ENCODE measurements at places on chromosomes 7 and 10.

GRCh38 chr7:3138997-3139396 is 95.3 kb upstream of the CARD11 start:
- DNase-seq, result no peak

DNA sequence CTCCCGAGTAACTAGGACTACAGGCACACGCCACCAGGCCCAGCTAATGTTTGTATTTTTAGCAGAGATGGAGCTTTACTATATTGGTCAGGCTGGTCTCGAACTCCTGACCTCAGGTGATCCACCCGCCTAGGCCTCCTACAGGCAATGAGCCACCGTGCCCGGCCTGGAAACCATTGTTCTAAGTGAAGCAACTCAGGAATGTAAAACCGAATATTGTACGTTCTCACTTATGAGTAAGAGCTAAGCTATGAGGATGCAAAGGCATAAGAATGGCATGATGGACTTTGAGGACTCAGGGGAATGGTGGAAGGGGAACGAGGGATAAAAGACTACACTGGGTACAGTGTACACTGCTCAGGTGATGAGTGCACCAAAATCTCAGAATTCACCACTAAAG is 235.1 kb upstream of the AUTS2 start:
- no peak for DNase-seq

DNA sequence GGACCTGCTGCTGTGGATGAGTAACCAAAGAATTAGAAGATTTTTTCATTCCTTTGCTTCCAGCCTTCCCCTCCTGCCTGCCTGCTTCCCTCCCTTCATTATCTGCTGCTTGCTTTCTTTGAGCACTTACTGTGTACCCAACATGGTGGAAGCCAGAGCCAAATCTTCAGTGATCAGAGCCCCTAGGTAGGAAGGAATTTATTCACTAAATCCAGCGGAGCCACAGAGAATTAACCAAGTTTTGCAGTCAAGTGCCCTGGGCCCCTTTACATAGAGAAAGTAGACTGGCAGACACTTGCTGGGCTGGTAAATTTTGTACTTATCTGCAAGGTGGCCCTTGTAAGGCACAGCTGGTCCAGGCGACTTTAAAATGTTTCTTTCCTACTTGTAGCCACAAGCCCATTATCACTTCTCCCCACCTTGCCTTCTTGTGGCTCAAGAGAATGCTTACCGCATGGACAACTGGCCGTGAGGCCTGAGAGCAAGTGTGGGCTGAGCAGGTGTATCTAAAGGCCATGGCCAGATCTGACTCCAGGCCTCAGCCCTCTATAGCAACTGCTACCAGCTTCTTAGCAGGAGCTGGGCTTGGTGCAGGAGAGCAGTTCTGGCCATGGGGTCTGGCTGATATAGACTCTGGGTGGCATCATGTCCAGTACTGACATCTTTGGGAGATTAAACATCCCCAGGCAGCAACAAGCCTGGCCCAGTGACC is 11.1 kb downstream of the UNC5B start:
- DNase-seq, result peak; percentile 30

DNA sequence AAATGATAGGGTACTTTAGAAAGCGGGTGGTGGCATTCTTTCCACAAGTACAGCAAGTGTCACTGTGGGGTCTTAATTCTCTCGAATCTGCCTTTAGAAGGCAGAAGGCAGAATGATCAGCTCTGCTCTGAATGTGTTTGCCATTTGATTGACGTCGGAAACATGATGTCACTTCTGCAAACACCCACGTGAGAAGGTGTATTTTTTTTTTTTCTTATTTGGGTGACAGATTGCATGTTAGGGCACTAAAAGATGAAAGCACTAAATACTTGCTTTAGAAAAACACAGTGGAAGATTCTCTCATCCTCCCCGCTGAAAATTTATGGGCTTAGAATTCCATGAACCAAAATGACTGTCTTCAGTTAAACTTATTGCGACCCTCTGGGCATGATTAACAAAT is 150.2 kb downstream of the TCF7L2 start:
- no peak for DNase-seq

DNA sequence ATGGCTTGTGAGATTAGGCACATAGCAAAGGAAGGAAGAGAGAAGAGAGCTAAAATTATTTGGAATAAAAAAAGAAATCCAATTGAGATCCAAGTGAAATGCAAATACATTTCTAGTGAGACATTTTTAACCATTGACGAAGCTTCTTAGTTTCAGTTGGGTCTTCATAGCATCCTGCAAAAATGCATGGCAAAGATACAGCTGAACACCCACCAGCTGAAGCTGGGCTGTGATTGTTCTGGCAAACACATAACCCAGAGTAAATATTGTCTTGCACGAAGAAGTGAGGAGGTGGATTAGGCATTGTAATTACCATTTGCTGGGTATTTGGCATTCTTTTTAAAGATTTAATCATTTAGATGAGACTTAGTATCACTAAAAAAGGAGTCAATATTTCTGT is 409.4 kb downstream of the GRM8 start:
- no peak for DNase-seq

DNA sequence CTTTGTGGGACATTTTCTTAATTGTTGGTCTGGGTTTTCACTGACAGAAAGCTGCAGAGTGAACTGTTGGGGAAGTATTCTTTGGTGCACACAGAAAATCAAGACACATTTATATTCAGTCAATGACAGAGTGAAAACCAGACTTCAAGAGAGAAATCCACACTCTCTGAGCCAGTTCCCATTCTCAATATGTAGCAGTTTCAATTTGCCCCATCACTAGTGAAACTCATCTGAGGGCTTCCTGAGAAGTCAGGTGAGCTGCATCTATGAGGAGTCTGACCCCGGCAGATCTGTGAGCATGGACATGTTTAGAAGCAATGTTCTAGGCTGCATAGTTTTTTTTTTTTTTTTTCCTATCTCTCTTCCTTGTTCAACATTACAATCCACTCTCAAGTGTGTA is 163.7 kb upstream of the AHR start:
- no peak for DNase-seq

- DNase-seq, result no peak
Measured at GRCh38 chr7:85239109-85239508, 52.3 kb upstream of the SEMA3D start.

DNA sequence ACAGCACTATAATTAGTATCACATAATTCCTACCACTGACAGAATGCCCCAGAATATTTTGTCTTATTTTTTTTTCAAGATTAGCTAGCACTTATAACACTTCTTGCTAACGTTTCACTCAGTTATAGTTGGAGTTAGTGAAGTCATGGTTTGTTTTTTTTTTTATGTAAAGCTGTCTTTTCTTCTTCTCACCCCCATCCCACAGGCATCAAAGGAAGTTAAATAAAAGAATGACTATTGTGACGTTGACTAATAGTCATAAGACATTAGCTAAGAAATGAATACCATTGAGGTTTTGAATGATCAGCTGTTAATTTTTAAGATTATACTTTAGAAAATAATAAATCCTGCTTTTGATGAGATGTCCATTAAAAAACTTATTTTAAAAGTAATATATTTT is 498.3 kb downstream of the GFRA1 start:
- DNase-seq, result no peak

DNA sequence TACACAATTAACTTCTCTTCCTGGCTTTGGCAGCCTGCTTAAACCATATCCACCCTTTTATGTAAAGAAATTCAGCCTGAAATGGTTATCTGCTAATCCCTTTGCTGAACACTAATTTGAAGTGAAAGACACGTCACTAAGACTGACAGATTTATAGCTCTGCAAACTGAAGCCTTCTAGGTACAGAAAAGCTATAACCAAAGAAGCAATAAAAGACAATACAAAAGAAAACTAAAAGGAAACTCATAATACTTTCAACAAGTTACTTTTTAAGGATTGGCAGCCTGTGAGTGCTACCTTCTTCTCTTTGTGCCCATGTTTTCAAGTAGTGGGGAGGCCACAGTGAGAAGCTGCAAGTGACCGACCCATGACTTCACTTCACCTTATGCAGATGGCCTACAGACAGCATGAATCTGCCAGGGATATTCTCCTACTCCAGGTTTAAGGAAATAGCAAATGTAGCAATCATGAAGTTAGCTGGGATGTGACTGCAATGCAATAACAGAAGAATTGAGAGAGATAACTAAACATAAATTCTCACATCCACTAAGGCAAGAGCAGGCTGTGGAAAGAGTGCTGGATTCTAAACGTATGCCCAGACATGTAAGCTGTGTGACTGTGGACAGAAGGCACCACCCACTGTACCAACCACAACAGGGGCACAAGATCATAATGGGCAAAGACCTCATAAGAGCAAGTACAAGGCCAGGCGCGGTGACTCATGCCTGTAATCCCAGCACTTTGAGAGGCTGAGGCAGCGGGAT is 10.7 kb upstream of the SPOCK2 start:
- DNase-seq, result no peak

- DNase-seq, result no peak
Measured at GRCh38 chr7:87810130-87810529, 66.0 kb downstream of the SLC25A40 start.

DNA sequence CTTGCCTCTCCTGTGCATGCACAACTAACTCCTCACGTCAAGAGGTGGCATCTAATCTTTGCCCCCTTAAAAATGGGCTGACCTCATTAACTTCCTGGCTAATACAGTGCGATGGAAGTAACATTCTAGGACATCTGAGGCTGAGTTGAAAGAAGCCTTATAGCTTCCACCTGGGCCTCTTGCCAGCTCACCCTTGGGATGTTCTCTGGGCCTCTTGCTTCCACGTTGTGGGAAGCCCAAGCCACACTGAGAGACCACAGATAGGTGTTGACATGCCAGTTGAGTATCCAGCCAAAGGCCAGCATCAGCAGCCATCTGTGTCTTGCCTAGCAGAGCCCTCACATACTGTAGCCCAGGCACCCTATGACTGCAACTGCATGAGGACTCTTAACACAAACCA is 60.8 kb upstream of the GDF10 start:
- peak; percentile 51 for DNase-seq

DNA sequence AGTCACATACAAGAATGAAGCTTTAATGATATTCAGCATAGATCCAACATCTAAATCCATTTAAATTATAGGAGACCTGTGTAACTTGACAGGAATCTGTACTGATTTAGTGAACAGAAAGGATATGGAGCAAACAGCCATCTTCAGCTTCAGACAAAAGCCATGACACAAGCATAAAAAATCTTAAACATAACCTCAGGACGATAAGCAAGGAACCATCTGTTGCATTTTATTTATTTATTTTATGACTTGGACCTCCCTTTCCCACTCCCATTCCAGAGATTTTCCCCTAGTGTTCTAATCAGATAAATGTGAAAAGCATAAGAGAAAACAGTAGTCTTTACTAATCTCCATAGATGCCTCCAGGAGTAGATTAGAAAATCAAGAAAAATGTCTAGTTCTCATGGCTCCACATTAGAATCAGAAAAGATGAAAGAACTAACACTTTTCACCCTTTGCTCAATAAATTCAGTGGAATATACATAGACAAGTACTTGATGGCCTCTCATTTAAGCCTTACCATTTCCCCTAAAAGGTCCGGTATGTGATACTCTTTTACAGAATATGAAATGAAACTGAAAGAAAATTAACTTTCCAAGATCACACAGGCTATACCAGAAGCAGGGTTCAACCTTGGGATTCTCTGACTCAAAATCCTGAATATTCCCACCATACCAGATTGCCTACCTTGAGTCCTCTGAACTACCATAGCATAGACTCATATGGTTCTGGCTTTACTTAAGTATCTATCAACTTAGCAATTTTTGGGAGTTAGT is 15.2 kb downstream of the CACNA2D1 start:
- DNase-seq, result no peak

DNA sequence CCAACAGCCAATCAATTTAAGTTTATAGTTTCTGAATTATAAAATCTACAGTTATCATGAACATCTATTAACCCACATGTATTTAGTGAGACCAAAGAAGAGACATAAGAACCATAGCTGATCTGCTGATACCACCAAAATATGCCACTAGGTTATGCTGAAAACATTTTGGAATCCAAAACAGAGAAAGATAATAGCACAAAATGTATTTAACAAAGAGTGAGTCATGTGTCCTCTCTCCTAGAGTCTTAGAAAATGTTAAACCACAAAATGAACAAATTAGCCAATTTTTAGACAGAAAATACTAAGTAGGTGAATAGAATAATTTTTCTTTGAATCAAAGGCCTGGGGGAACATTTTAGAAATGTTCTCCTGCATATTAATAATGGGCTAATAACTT is 527.5 kb downstream of the GPAM start:
- no peak for DNase-seq

- no peak for DNase-seq
Measured at GRCh38 chr7:55017841-55018240, 976 bp upstream of the EGFR start.

- DNase-seq, result peak; percentile 67
Measured at GRCh38 chr7:44292876-44293560, 32.4 kb downstream of the CAMK2B start.

DNA sequence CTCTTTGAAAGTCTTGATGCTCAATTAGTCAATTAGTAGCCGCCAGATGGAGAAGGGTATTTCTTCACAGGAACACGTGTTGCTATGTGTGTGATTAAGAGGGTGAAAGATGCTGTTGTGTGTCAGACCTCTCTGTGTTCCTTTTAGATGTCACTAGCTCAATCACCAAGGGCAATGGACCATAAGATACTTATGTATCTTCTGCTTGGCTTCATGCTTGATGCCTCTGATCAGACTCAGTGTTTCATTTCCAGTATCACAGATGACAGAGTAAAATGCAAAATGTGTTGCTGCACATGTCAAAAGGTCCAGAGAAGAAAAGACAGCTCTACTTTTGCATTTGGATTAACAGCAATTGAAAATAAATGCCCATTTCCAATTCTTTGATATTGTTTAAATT is 865.9 kb downstream of the CNTNAP2 start:
- no peak for DNase-seq

GRCh38 chr7:51344406-51345138 is 28.0 kb upstream of the COBL start:
- DNase-seq, result no peak

- no peak for DNase-seq
Measured at GRCh38 chr10:19412531-19412930, 363.9 kb downstream of the MALRD1 start.

DNA sequence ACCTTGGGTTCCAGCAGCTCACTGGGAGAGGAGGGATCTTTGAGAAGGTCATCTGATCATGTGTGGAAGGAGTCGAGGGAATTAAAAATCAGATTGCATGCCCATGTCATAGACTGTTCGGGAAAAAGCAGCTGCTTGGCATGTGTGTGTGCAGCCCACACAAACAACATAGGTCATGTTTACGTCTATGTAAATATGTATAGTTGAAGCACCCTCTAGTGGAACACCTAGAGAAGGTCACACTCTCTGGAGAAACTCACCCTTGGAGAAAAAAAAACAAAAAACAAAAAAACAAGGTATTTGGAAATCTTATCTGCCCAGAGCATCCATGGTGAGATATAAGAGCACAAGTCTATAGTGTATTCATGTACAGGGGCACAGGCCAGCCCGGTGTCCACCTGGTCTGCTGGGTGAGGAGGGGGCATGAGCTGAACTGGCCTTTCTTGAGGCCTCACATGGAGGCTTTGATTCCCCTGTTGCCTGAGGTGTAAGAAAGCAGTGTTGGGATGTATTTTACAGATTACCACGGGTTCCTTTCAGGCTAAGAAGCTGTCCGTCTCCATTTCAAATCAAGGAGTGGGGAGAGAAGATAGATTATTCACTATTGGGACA is 98.0 kb downstream of the NPY start:
- DNase-seq, result no peak

GRCh38 chr10:92328993-92329392 is 38.0 kb downstream of the MARCHF5 start:
- DNase-seq, result no peak
